CD4-positive, alpha-beta T cell treated with Interleukin-6 for 4 hours (primary cell): ENCODE measurements at places on chromosomes 7 and 10.

- DNase-seq, result no peak
These were observed 297.8 kb upstream of the ZNF32 start for GRCh38 chr10:43946445-43946844.

DNA sequence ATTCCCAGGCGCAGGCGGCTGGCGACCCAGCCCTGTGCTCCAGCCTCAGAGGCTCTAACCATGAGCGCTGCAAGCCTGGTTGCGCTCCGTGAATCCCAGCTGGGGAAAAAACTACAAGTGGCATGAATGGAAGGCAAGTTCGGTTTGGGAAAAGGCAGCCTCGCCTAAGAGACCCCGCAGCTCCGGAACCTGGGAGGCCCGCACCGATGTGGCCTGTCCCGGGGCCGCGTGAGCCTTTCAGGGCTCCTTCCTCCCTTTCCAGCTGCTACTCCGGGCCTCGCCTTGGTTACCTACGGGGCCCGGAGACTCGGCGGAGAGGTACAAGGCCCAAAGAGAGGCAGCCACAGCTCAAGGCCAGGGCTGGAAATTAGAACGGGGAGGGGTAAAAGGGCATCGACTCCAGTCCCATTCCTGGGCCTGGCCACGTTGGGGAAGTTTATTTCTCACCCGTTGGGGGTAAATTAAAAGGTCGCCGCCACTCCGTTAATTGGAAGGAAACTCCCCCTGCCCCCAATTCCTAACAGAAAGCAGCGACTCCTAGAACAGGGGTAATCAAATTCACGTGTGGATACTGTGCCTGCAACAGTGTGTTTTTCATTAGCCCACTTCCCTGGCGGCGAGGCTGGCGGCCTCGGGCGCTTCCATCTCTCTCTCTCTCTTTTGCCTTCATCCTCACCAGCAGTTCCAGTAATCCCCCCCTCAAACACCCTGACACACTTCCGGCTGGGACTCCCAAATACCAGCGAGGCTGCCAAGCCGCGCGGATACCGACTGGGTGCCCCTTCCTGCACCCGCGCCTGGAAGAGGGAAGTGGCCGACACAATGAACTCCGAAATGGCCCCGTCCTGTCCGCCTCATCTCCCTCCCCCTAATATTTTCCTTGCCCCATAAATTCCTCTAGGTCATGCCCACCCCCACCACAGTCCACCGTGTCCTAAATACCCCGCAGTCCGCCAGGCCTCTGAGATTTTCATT, 1.5 kb upstream of the HOXA9 start:
- DNase-seq, result peak; percentile 2

DNA sequence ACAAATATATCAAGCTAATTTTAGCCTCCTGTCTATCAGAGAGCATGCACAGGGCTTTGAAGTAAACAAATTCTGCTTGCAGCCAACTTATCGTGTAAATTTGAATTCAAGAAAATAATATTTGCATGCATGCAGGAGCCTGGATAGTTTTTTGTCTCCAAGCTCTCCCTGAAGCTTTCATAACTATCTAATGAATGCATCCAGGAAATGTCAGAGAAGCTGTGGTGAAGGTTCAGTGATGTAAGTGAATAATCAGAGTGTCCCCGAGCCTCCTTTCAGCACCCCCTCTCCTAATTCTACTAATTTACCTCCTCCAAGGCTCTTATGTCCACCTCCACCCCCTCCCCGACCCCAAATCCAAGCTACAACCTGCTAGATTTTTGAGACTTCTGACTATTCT, 172.0 kb upstream of the ZNF32 start:
- DNase-seq, result no peak

DNA sequence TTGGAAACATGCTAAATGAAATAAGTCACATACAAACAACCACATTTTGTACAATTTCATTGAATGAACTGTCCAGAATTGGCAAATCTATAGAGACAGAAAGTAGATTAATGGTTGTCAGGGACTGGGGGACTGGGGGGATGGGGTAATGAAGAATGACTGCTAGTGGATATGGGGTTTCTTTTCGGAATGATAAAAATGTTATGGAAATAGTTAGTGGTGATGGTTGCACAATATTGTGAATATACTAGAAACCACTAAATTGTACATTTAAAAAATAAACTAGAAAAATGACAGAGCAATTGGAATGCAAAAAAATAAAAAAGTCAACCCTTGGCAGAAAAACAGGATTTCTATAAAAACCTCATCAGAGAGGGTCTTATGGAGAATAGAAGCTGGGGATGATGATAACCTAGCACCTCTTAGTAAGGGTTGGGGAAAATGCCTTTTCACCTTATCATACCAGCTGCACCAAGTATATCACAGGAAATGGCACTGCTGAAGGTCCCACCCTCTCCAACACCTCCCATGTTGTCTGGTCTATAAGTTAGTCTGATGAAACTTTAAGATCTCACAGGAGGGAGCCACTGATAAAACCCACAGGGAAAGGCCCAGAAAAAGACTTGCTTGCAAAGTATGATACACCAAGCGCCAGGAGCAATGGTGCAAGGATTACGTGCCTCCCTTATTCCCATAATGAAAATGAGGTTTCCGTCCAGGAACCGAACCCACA, 23.1 kb upstream of the JAZF1 start:
- no peak for DNase-seq

DNA sequence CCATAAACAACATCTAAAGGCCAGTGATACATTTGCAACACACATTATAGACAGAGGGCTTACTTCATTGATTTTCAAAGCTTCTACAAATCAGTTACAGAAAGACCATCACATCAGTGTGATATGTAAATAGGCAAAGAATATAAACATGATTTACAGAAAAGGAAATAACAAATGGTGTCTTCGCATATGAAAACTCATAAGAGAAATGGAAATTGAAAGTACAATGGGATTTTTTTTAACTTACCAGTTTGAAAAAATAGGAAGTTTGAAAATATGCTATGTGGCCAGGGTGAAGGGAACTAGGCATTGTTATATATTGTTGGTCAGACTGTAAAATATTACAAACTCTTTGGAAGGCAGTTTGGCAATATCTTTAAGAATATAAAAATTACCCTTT, 27.3 kb downstream of the SEC23IP start:
- no peak for DNase-seq

GRCh38 chr10:3014968-3015367, 52.4 kb upstream of the PFKP start:
- DNase-seq, result no peak

DNA sequence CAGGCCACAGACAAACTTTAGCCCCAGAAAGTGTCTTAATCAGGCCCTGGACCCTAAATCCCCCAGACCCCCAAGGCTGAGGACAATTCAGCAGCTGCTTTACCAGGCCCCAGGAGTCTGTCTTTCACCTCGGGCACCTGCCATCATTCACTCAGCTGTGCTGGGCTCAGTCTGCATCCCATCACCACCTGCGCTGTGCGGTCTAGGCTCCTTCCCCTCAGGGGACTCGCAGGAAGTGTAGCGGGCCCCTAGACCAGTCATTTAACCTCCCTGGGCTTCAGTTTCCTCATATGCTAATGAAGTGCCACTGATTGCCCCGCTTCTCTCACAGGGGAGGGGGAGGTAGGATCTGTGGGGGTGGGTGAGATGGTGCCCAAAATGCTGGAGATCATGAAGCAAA, 76.4 kb upstream of the ZMIZ1 start:
- peak; percentile 48 for DNase-seq

GRCh38 chr7:17545348-17545747, 246.9 kb downstream of the AHR start:
- DNase-seq, result no peak
